ENCODE measurements at places on chromosomes 6 and 20. TPM values are rescaled to one million over a fixed set of nuclear protein-coding genes. Genes with fewer than 3 reads are reported as not detected.

PLAGL1 gene
- 22.7 TPM for total RNA-seq

HLA-DQB1 gene
- total RNA-seq, result 0.30 TPM

FAM50B gene
- 10.1 TPM for total RNA-seq

SUN5 gene
- total RNA-seq, result not detected

IFT52 gene
- total RNA-seq, result 49.0 TPM

PAK5 gene
- 10.5 TPM for total RNA-seq

GRCh38 chr6:170136541-170137175, 154.2 kb downstream of the DLL1 start:
- no peak for DNase-seq

- peak; percentile 53 for DNase-seq
Measured at GRCh38 chr20:17570347-17571152, 675 bp downstream of the DSTN start.

DNA sequence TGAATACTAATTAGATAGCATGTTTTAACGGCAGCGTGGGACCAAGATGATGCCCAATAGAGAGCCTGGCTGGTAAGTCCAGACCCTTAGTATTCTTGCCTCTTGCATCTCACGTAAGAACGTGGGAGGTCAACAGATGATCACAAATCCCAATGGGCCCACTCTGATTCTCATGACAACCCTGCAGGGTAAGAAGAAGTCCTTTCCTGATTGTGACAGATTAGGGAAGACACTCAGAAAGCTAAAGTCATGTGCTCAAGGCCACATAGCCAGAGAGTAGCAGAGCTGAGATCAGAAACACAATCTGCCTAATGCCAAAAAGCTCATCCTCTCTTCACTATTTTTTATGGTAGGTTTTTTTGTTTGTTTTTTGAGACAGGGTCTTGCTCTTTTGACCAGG, 103.8 kb downstream of the RALGAPA2 start:
- no peak for DNase-seq
